ENCODE measurements at places on chromosomes 6 and 20.

DNA sequence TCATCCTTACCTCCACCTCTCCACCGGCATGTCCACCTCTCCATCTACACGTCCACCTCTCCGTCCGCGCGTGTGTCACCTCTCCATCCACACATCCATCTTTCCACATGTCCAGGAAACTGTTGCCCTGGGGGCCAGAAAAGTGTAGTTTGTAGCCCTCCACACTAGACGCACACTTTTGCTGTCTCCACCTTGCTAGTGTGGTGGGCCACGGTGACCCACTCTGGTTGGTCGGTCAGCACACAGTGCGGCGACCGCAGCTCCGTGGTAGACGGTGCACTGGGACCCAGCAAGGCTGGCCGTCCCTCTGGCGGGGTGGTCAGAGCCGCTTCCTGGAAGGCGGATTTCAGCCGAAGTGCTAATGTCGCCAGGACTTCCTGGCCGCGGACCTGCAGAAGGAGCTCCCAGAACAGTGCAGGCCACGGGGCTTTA is 268.6 kb downstream of the DLL1 start:
- no peak for DNase-seq

DNA sequence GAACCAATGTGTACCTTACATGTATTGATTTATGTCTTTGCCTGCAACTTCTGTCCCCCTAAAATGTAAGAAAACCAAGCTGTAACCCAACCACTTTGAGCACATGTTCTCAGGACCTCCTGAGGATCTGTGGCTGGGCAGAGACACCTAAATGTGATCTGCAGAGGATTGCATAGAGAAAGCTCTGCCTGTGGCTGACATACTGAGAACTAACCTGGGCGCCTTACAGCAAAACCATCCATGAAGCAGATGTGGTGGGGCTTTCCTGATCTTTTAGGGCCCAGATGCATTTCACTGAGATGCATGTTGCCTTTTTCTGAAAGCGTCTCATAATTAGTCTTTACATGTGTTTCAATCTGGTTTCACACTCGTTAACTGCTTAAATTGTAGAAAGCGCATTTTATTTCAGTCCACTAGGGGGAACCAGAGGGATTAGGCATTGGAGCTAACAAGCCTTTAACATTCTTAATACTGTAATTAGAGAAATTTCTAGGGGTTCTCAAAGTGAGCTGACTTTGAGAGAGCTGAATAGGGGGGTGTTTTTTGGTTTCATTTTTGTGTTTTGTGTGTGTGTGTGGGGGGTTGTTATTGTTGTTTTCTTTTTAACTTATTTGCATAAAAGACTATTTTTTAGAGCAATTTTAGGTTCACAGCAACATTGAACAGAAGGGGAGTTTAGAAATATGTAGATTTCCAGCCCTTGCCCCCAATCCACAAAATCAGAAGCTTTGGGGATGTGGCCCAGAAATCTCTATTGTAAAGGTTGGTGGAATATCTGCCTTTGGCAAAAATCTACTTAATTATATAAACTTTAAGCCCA is 50.9 kb upstream of the FAM184A start:
- no peak for DNase-seq

- no peak for DNase-seq
These were observed 15.5 kb downstream of the LY86 start for GRCh38 chr6:6604015-6604414.

DNA sequence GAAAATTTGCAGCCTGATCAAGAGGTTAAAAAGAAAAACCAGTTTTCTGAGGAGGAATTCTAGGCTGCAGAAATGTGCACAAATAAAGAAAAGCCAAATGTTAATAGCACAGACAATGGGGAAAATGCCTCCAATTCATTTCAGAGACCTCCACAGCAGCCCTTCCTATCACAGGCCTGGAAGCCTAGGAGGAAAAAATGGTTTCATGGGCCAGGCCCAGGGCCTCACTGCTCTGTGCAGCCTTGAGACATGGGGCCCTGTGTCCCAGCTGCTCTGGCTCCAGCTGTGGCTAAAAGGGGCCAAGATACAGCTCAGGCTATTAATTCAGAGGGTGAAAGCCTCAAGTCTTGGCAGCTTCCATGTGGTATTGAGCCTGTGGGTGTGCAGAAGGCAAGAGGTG is 18.9 kb downstream of the AHI1 start:
- DNase-seq: no peak

- no peak for DNase-seq
These were observed 33.6 kb upstream of the ASF1A start for GRCh38 chr6:118860363-118860762.

DNA sequence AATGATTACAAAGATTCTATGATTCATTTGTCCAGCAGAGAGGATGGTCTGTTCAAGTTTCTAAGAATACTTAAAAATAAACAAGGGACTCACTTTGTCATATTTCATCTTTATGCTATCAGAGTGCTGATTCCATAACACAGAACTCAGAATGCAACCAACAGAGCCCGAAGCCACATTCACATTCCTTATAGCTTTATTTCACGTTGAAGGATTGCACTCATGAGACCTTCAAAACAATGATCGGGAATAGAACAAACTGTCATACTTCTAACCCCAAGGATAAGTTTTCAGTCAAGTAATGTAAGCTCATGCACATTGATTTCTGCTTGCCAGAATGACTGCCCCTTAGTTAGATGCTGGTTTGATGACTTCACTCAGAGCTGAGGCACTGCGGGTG is 25.2 kb downstream of the FNDC1 start:
- DNase-seq: no peak

DNA sequence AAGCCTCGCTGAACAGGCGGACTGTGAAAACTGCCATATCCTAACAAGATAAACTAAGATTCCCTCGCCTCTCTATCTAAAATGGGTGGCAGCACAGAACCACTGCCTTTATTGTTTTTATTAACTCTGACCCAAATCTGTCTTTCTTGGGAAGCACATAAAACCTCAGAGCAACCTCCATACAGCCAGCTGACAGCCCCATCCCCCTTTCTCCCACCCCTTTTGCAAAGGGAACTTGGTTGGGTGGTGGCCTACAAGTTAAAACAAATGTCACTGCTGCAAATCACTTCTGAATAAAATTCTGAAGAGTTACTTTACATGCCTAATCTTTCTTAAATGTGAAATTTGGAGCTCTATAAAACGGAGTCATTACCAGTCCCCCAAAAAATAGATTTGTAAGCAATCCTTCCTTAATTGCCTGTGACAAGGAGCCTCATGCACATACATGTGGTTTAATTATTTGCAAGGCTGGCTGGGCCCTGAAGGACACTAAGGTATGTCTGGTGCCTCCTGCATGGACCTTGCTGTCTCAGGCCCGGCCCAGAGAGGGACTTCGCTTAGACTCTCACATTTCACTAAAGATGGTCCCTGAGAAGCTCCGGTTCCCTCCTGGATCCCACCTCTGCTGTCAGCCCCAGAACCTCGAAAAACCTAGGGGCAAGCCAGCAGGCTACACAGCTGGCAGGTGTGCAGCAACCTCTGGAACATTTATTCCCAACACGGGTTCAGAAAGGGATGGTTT is 21.7 kb downstream of the PXDC1 start:
- DNase-seq: no peak

- no peak for DNase-seq
These were observed 18.9 kb upstream of the MTHFD1L start for GRCh38 chr6:150846641-150847040.

DNA sequence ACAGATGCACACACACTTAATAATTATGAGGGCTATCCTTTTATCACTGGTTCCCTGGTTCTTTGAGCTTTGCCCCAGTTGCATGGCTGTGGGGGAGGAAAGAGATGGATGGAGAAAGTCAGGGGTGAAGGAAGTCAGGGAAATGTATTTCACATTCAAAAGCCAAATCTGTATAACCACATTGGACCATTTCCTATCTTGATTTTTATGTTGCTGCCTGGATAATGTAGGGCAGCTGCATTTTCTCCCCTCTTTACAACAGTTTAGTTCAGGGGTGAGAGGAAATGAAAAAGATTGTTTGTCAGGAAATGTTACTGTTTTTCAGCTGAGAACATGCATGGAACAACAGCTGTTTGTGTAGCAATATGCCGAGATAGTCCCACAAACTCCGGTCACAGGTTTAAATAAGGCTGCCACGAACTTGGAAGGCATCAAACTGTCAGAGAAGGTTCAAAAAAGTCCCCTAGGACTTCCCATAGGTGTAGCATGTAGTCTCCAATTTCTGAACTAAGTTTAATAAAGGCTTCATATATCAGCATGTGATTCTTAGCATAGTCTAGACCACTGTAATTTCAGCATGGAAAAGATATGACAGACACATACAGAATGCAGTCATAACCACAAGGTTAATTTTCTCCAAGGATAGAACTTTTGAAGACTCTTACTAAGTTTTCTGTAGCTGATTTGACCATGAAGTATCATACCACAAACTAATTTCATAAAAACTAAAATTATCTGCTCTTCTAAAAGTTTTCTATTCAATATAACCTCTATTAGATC is 82.1 kb upstream of the COL21A1 start:
- no peak for DNase-seq

- DNase-seq: no peak
These were observed 59.7 kb upstream of the SAMD3 start for GRCh38 chr6:130282234-130282995.

- DNase-seq: no peak
These were observed 35.9 kb upstream of the PIM1 start for GRCh38 chr6:37134036-37134395.

GRCh38 chr6:34319471-34319885 is 70.7 kb upstream of the SMIM29 start:
- no peak for DNase-seq

DNA sequence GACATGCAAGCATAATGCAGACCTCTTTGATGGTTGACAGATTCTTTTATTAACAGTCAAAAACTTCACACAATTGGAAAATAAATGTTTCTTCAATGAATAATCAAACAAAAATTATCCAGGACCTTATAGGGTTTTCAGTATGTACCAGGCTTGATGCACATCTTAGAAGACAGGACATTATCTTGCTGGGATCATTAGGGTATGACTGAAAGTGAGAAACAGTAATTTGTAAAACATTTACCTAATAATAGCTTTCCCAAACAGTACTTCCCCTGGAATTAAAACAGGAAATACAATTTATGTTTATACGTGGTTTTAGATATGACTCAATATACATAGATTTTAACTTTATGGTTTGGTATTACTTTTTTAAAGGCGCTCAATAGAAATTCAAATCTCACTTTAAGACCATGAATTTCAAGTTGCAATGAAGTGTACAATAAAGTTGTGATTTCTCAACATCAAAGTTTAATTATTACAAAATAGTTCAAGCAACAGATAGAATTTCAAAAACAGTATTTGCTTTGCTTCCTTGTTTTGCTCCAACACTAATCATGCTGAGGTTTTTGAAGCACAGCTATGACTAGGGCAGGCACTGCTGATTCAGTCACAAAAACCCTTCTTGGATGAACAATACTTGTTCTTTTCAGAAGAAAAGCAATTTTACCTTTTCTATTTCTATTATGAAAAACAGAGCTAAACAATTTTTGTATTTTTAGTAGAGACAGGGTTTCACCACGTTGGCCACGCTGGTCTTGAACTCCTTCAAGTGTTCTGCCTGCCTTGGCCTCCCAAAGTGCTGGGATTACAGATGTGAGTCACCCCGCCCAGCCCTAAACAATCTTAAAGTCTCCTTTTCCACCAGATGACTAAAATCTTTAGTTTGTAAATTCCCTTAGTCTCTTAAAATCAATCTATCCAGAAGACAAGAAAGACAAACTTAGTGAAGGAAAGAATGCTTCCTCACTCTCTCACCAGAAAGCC is 13.7 kb downstream of the SOD2 start:
- no peak for DNase-seq

GRCh38 chr20:50710492-50711063 is 19.2 kb upstream of the RIPOR3 start:
- DNase-seq: no peak

- DNase-seq: no peak
These were observed 60.3 kb downstream of the ADGRG6 start for GRCh38 chr6:142361779-142362750.

- no peak for DNase-seq
These were observed 44.7 kb downstream of the FRK start for GRCh38 chr6:116015983-116016382.

GRCh38 chr20:63884506-63885263 is 10.2 kb upstream of the DNAJC5 start:
- DNase-seq: no peak

GRCh38 chr6:109910571-109910970 is 67.5 kb upstream of the GPR6 start:
- DNase-seq: no peak

DNA sequence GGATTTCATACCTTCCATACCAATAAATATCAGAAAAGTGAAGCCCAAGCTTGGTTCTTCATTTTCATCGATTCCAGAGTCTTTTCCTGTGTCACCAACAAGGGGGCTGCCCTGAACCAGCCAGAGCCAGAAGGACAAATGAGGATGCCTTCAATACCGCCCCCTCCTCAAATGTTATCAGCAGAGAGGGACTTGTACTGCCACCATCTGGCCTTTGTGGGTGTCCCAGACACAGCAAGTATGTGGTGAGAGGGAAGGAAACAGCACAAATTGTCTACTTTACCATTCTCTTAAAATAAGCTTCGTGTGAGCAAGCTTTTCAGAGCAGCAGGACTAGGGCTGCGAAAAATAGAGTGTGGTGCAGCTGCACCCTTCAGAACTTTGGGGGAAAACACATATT is 165.3 kb downstream of the SOBP start:
- no peak for DNase-seq

DNA sequence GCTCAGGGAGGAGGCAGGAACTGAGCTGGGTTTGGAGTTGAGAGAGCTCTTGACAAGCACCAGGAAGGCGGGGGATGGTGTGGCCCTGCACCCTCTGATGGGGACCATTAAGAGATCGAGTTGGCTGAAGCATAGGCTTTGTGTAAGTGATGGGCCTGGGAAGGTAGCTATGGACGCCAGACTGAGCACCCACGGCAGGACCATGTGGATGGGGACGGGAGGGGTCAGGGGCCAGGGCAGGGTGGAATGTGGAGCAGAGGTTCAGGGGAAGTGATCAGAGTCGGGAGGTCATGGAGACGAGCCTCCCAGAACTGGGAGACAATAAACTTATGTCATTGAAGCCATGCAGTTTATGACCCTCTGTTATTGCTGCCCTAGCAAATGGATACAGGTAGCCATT is 81.7 kb downstream of the PLG start:
- no peak for DNase-seq

DNA sequence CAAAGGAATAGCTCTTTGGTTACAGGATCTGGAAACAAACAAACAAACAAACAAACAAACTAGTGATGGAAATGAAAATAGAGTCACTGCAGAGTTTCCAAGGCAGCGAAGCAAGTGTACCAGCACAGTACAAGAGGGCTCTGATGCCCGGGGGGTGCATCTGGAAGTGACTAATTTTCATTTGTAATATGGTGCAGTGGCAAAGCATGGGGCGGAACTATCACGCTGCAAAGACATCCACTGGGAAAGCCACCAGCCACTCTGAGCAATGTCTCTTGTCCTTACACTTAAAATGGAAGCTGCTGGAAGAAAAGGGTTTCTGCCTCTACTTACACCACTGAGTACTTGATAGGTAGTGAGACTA is 44.4 kb upstream of the NEDD9 start:
- DNase-seq: no peak
